ENCODE measurements at places on chromosomes 2 and 18. TPM values are rescaled to one million over a fixed set of nuclear protein-coding genes. Genes with fewer than 3 reads are reported as not detected.

ANKRD39 gene
- total RNA-seq: 9.1 TPM

NCKAP5 gene
- 0.50 TPM for total RNA-seq

CCDC121 gene
- total RNA-seq: 1.4 TPM

CWC22 gene
- total RNA-seq: 25.0 TPM

TTN gene
- total RNA-seq: 3.2 TPM

STEAP3 gene
- 27.9 TPM for total RNA-seq

RIF1 gene
- total RNA-seq: 109 TPM

TP53I3 gene
- total RNA-seq: 51.3 TPM

CFAP65 gene
- total RNA-seq: not detected

PSTPIP2 gene
- 4.7 TPM for total RNA-seq

POTEC gene
- total RNA-seq: not detected

FZD7 gene
- total RNA-seq: 0.27 TPM

RAB27B gene
- 0.27 TPM for total RNA-seq

AKAIN1 gene
- total RNA-seq: not detected

SETBP1 gene
- 12.9 TPM for total RNA-seq

C2orf72 gene
- under 0.01 TPM for total RNA-seq

EGR4 gene
- not detected for total RNA-seq

ALPP gene
- not detected for total RNA-seq

ARHGAP25 gene
- 3.0 TPM for total RNA-seq

SATB2 gene
- total RNA-seq: 1.3 TPM

GAL3ST2 gene
- total RNA-seq: not detected

SMYD1 gene
- not detected for total RNA-seq

PCARE gene
- total RNA-seq: not detected

KATNAL2 gene
- 3.0 TPM for total RNA-seq

GDF7 gene
- total RNA-seq: 2.5 TPM

HRH4 gene
- total RNA-seq: not detected

MREG gene
- 5.5 TPM for total RNA-seq

CPLX4 gene
- total RNA-seq: not detected

SP140L gene
- 25.9 TPM for total RNA-seq

KCMF1 gene
- total RNA-seq: 81.1 TPM

LRRTM1 gene
- total RNA-seq: not detected

KLHL41 gene
- 0.29 TPM for total RNA-seq

FSHR gene
- not detected for total RNA-seq

SKA1 gene
- total RNA-seq: 47.7 TPM

CCDC195 gene
- not detected for total RNA-seq

DSC1 gene
- not detected for total RNA-seq

RSAD2 gene
- total RNA-seq: 0.13 TPM

RTN4 gene
- 411 TPM for total RNA-seq

FTCDNL1 gene
- 1.7 TPM for total RNA-seq

GPR45 gene
- not detected for total RNA-seq

MDH1B gene
- 0.65 TPM for total RNA-seq

MLPH gene
- 0.27 TPM for total RNA-seq

MTCL1 gene
- 27.1 TPM for total RNA-seq

CRYGC gene
- not detected for total RNA-seq

IL37 gene
- not detected for total RNA-seq

LIMS2 gene
- 11.2 TPM for total RNA-seq

TEX44 gene
- total RNA-seq: not detected

SCYGR4 gene
- not detected for total RNA-seq

WDR54 gene
- total RNA-seq: 37.7 TPM

APOB gene
- 1.3 TPM for total RNA-seq

MBD2 gene
- 47.1 TPM for total RNA-seq

HMSD gene
- total RNA-seq: 0.27 TPM

LOXHD1 gene
- not detected for total RNA-seq

C2orf78 gene
- total RNA-seq: not detected

OSBPL6 gene
- 11.8 TPM for total RNA-seq

MGAT5 gene
- total RNA-seq: 67.8 TPM

ANKRD30B gene
- total RNA-seq: not detected
